ENCODE measurements at places on chromosomes 12 and 14.

- no peak for DNase-seq
Measured at GRCh38 chr12:104761091-104761490, 197.0 kb downstream of the SLC41A2 start.

DNA sequence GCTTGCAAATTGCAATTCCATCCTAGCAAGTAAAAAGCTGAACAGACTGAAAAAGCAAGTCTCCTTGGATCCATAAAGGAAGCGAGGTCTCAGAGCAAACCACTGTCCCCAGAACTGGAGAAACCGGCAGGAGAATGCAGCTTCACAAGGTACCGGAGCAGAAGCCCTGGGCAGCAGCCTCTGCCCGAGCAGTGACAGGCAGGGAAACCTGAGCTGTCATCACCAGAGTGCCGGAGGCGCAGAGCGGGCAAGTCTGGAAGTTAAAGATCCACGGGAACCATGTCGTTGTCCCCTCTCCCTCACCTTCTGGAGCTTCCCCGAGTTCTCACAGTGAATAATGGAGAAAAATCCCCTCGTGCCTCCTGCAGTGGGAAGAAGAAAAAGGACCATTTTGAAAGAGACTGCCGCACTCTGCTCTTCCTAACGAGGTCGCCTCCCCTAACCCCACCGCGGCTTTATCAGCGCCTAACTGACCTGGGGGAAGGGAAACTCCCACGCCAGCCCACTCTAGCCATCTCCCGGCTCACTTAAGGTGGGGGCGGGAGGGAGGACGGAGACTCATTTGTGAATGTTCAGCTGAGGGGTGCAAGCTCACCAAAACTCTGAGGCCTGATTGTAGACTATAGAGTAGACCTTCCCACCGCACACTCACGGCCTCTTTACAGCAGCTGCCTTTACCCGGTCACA is 27.8 kb downstream of the FBXL14 start:
- no peak for DNase-seq

DNA sequence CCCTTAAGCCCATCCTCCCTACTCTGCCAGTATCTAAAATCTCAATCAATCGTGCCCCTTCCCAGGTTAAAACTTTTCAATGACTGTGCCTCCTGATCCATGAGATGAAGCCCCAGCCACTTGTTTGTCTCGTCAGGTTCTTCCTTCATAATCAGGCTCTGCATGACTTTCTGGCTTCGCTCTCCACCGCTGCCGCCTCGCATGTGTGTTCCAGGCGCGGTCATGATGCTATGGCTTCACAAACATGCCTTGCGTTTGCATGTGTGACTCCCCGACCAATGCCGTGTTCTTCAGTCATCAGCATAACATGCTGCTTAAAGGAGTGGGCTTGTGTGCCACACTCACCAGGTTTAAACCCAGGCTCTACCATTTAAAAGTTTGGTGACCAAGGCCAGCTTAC is 5.0 kb upstream of the C1RL start:
- no peak for DNase-seq

GRCh38 chr14:50773632-50774541 is 57.1 kb downstream of the NIN start:
- DNase-seq: no peak
